ENCODE measurements at places on chromosomes 7 and 10. TPM values are rescaled to one million over a fixed set of nuclear protein-coding genes. Genes with fewer than 3 reads are reported as not detected.

Gene EIF5AL1
- polyA plus RNA-seq: 7.1 TPM

Gene CLCN1
- polyA plus RNA-seq: 0.30 TPM

Gene ZNF679
- polyA plus RNA-seq: not detected

Gene SLC35G1
- 6.8 TPM for polyA plus RNA-seq

Gene CLRN3
- polyA plus RNA-seq: not detected

Gene PDE6C
- polyA plus RNA-seq: not detected

Gene SPDYE9
- 1.8 TPM for polyA plus RNA-seq

Gene RASSF4
- polyA plus RNA-seq: 19.1 TPM

Gene PSPH
- 24.0 TPM for polyA plus RNA-seq

Gene AOAH
- 0.32 TPM for polyA plus RNA-seq

DNA sequence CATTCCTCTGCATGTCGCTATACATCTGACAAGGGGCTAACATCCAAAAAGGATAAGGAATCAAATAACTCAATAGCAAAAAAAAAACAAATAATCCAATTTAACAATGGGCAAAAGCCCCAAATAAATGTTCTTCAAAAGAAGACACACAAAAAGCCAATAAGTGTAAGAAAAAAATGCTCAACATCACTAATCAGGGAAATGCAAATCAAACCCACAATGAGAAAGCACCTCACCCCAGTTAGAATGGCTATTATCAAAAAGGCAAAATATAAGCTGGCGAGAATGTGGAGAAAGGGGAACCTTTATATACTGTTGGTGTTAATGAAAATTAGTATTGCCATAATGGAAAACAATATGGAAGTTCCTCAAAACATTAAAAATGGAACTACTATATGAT is 14.3 kb downstream of the ARHGAP12 start:
- no peak for DNase-seq

DNA sequence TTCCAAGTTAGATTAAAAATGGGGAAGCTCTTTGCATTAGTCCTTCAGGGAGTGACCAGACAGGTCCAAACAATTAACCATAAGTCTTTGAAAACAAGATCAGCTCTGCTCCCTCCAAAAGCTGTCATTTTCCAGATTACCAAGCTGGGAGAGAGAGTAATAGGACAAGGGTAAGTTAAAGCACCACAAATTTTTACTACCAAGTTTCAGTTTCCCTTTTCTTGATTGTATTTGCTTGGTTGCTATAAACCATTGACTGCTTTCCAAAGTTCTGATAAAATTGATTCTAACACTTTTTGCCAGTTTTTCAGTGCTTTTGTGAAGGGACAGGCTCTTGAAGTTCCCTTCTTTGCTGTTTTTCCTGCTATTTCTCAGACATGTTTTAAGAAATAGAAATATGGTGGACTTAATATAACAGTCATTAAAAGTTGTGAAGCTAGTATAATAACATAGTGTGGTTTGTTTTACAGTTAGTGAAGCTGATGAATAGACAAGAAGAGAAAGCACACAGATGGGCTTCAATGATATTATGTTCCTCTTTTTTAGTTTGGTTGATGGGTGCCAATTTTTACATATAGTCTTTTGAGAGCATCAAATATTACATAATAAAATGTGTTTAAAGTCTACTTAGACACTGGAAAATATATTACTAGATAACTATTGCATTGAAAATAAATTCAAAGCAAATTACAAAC is 40.0 kb upstream of the ZNF365 start:
- DNase-seq: no peak

DNA sequence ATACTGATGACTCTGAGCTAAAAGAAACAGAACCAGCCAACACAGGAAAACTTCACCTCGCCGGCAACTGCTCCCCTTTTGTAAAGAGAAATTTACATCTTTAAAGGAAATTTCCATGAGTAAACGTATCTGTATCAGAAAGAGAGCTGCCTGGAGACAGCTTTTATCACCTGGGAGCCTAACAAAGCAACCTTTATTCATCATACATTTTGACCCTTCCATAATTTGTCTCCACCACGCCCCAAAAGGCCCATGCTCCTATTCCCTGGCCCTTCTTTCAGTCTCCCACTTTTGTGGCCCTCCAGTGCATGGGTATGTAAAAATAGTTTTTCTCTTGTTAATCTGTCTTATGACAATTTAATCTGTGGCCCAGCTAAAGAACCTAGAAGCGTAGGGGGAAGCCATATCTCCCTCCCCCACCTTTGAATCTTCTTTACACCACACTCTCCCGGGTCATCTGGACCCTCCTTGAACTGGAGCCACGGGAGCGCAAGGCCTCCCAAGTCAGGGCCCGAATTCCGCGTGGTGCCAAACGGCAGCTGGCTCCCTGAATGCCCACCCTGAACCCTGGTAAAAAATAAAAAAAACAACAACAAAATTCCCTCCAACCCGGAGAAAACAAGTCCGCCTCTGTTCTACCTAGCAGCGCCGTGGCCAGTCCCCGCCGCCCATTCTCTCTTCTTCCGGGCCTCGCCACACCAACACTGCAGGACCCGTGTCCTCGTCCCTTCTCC is 15.4 kb upstream of the FKBP9 start:
- no peak for DNase-seq

DNA sequence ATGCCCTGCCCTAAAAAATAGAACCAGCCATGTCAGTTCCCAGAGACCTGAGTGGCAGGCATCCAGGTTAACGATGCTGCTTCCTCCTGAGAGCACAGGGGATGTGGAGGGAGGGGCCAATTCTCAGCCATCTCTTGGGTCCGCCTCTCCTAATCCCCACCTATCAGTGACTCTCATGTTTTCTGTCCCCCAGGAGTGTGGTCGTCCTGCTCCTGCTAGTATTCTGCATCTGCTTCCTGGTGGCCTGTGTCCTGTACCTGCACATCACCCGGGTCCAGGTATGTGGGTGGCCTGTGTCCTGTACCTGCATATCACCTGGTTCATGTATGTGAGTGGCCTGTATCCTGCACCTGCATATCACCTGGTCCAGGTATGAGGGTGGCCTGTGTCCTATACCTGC is 105.3 kb downstream of the ADCY1 start:
- DNase-seq: no peak

DNA sequence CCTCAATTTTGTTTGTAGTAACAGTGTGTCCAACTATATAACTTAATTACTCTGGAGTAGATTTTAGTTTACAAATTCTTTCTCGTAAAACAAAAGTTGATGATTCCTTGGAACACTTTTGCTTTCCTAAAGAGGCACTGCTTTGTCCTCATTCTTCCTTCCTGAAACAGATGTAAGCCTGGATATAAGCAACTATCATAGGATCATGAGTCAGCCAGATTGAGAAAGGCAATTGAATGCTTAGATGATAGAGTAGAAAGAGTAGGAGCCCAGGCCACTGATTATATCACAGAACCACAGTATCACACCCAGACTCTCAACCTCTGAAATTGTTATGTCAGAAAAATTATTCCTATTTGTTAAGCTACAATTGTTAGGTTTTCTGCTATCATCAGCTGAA is 69.9 kb downstream of the TMEM106B start:
- no peak for DNase-seq

DNA sequence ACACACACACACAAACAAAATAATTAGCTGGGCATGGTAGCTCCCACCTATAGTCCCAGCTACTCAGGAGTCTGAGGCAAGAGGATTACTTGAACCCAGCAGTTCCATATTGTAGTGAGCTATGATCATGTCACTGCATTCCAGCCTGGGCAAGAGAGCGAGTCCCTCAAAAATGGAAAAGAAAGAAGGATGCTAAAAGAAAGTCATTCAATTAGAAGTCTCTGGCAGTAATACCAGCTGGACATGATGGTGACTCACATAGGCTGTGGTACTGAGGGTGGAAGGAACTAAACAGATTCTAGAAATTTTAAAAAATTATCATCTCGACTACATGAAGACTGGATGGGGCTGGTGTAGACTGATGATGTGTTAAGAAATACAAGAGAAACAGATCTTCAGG is 385.3 kb downstream of the ETV1 start:
- no peak for DNase-seq

- no peak for DNase-seq
These were observed 283.6 kb downstream of the BICC1 start for GRCh38 chr10:58796242-58796641.

DNA sequence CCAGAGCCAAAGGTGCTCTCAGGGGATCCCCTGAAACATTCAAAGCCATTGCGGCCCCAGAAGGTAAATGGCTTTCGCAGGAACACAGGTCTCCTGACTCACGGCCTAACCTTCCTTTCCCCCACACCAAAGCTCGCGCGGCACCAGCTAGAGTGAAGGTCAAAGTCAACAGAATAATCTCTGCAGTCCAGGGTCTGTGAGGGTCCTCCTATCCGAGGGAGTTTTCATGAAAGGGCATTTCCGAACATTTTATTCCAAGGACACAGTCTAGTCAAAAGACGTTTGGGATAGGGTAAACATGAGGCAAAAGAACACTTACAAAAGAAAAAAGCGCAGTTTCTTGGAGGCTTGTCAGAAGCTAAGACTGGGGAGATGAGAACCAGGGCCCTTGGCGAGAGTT is 559 bp upstream of the STEAP2 start:
- DNase-seq: no peak

DNA sequence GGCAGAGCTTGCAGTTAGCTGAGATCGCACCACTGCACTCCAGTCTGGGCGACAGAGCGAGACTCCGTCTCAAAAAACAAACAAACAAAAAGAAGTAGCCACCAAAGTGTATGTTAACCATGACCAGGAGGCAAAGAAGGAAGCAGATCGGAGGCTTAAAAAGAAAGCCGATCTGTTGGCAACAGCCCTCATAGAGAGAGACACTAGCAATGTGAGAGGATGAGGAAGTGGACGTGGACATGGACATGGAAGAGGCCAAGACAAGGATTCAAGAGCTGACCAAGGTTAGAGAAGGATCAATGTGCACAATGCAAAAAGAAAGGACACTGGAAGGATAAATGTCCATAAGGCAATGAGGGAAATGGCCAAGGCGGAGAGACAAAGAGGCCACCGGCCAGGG is 14.9 kb upstream of the ADCK2 start:
- DNase-seq: no peak

- DNase-seq: no peak
These were observed 105.0 kb downstream of the KMT2C start for GRCh38 chr7:152330827-152331226.

GRCh38 chr10:11864727-11865126 is 41.6 kb downstream of the PROSER2 start:
- DNase-seq: no peak

DNA sequence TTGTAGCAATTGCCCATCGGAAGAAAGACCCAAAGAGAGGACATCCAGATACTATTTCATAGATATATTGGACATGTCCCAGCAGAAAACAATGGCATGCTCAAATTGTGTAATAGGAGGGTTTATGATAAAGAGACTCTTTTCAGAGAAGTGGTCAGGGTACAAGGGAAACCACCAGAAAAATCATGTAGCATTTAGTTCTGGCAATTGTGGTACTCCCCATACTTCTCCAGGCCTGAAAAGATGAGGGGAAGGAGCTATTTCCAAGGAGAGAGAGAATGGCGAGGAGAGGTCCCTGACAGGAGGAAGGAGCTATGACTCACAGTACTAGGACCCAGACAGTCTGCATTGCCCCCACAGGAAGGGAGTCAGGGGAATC is 68.4 kb upstream of the ADO start:
- DNase-seq: no peak

DNA sequence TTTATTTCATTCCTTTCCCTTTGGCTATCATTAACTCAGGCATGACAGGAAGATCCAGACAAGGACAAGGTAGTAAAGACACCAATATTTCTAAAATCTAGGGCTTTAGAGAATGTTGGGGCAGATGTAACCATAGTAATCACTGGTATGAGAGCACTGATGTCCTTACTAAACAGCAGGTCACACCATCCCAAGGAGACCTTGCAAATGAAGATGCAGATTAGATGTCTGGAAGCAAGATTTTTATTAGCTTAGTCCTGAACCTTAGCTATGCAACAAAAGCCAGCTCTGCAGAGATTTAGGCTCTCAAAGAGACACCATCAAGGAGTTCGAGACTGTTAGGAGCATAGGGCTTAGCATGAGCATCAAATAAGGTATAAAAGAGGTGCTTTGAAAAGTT is 23.6 kb upstream of the FRA10AC1 start:
- no peak for DNase-seq

GRCh38 chr10:7577176-7577575 is 89.6 kb downstream of the ITIH5 start:
- DNase-seq: no peak

GRCh38 chr7:5420881-5421713 is 2.5 kb downstream of the TNRC18 start:
- DNase-seq: no peak

DNA sequence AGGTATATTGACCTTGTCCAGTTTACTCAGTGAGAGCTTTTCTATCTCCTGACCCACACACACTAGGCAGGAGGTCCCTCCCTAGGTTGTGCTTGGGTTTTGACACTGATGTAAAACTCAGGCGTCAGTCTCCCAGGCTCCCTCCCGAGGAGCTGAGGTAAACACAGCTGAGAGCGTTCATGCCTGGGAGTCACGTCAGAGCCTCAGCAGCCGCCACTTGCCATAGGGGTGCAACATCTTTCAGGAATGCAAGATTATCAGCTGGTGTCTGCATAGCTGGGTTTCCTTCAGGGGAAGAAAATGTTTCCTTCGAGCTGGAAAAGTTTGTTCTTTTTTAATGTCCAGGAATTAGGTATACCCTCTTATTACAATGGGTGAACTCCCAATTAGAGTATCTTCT is 70.6 kb downstream of the FGFR2 start:
- DNase-seq: no peak

GRCh38 chr7:108648989-108649388 is 79.3 kb downstream of the DNAJB9 start:
- no peak for DNase-seq

DNA sequence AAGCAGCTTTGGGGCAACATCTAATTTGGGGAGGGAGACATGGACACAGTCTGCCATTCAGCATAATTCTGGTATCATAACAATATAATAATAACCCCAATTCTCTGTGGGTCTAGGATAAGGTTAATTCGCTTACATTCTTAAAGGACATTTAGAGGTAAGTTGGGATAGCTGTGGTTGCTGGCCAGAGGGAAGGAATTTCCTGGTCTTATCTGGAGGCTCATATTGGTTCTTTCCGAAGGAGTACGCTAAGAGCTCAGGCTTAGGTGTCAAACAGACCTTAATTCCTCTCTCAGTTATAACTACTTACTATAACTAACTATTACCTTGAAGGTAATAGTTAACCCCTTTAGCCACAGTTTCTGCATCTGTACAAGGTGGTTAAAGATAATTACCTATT is 68.8 kb downstream of the SPAG6 start:
- no peak for DNase-seq

- no peak for DNase-seq
These were observed 255.7 kb upstream of the LRRN3 start for GRCh38 chr7:110835218-110835617.

- no peak for DNase-seq
These were observed 44.4 kb downstream of the MYPN start for GRCh38 chr10:68153473-68154210.

DNA sequence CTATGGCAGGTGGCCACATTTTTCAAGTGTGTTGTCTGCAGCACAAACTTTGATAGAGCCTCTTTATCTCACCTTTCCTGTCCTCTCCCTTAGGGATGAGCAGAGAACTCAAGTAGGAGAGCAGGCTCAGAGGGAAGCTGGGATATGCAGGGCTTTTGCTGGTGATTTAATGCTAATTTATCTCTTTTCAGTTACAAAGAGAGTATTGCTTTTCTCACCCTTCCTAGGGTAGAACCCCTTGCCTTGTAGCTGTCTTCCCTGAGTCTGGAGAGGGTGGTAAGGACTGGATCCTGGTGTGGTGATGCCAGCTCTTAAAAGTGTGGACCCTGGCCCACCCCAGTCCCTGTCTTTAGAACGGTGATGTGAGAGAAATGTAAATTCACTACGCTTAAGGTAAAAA is 1061.4 kb downstream of the TYW1 start:
- no peak for DNase-seq

All from GM12878 (cell line).